ENCODE measurements at places on chromosomes 11 and 22.

DNA sequence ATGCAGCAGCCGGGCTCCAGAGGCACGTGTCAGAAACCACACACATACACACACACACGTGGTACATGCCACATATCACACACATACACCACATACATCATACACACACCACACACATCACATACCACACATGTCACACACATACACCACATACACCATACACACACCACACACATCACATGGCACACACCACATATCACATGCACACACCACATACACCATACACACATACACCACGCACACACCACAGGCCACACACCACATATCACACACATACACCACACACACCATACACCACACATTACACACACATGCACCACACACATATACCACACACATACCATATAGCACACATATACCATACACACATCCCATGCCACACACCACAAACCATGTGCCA lies 97.5 kb upstream of the PRR5 start:
- DNase-seq = no peak

DNA sequence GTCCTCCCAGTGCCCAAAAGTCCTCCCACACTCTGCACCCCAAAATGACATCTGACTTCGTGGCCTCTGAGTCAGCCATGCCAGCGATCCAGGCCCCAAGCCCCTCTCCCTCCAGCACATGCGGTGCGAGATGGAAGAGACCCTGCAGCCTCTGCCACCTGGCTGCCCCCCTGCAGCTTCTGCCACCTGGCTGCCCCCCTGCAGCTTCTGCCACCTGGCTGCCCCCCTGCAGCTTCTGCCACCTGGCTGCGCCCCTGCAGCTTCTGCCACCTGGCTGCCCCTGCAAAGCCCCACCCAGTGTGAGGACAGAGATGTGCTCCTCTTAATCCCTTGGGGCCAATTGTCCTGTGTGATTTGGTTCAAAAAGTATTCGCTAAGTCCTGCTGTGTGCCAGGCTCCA lies 68.0 kb downstream of the WNT7B start:
- no peak for DNase-seq

GRCh38 chr11:88212300-88212699 lies 37.1 kb upstream of the RAB38 start:
- DNase-seq = no peak

DNA sequence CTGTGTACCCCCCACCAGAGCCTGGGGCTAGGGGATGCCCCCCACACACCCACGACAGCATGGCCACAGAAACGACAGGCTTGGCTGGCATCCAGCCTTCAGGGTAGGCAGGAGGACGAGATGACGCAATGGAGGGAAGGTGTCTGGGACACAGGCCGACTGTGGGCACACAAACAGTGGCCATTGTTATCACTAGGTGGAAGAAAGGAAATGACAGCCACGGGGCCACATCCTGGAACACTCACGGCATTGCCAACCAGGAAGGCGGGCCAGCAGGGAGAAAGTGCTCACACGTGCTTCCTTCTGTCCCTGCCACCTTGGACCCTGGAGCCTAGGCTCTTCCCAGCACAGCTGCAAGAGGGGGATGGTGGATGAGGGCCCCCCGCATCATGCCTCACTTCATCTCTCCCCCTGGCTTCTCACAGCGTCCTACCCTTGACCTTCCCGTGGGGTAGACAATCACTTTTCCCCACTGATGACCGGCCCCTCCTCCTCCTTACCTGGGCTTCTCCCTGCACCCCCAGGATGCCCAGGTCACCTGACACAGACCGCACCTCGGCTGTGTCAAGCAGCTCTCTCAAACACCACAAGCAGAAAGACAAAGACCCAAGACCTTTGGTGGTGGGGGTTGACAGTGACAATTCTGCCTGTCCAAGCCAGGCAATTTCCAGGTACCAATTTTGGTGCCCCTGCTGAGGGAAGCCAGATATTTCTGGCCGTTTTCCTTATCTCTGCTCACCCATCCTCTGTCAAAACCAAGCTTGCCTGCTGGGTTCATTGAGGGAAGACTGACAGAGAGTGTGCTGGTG lies 8.6 kb downstream of the PLA2G6 start:
- DNase-seq = no peak

- peak; percentile 85 for DNase-seq
These were observed 29.1 kb downstream of the MAP6 start for GRCh38 chr11:75639762-75640181.

GRCh38 chr22:37920126-37920525 lies 14.0 kb downstream of the MICALL1 start:
- no peak for DNase-seq

GRCh38 chr11:57085611-57086010 lies 96.1 kb upstream of the LRRC55 start:
- DNase-seq = no peak

GRCh38 chr11:126464796-126465195 lies 109.3 kb downstream of the ST3GAL4 start:
- no peak for DNase-seq

DNA sequence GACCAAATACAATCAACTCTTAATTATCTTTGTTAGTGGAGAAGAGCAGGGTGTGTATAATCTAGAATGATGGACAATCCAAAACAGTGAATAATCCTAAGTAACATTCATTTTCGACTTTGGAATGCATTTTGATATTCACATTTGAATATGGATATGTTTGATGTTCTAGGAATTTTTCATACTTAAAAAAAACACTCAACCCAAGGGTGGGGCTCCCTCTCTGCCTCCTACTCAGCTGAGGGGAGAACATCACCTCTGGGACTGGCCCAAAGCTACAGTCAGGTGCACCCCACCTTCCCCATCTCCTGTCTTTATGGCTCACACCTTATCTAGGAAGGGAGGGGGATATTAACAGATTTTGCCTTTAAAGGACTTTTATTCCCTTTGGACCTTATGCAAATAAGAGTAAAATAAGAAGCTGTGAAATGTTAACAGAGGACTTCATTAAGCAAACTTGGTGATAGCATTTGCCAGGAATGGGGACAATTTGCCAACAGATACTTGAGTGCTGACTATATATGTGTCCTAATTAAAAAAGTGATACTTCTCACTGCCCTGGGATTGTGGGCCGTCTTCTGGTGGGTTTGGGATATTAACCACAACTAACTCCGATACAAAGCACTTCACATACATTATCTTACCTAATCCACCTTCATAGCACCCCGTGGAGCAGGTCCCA lies 187.0 kb downstream of the ST3GAL4 start:
- DNase-seq = no peak

- DNase-seq = no peak
These were observed 66.0 kb downstream of the GRK3 start for GRCh38 chr22:25630447-25630846.

- no peak for DNase-seq
These were observed 47.3 kb upstream of the SYN3 start for GRCh38 chr22:33105501-33105911.

GRCh38 chr11:496834-497564 lies 10.0 kb downstream of the RNH1 start:
- no peak for DNase-seq

GRCh38 chr22:37139762-37140161 lies 10.0 kb downstream of the IL2RB start:
- no peak for DNase-seq

GRCh38 chr22:22400099-22400498 lies 108.4 kb downstream of the ZNF280B start:
- no peak for DNase-seq

DNA sequence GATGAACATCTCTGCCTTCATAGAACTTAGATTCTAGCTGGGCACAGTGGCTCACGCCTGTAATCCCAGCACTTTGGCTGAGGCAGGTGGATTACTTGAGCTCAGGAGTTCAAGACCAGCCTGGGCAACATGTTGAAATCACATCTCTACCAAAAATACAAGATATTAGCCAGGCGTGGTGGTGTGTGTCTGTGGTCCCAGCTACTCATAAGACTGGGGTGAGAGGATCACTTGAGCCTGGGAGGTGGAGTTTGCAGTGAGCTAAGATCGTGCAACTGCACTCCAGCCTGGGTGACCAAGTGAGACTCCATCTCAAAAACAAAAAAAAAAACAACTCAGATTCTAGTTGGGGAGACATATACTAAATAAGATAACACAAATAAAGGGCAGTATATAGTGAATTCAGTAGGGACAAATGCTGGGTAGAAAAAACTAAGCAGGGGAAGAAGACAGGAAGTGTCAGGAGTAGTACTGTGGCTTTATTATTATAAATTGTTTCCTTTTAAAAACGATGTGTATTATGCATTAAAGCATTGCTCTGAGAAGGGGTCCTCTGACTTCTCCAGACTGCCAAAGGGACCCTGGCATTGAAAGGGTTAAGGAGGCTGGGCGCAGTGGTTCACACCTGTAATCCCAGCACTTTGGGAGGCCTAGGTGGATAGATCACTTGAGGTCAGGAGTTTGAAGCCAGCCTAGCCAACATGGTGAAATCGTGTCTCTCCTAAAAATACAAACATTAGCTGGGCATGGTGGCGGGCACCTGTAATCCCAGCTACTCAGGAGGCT lies 46.7 kb downstream of the PACS1 start:
- no peak for DNase-seq

DNA sequence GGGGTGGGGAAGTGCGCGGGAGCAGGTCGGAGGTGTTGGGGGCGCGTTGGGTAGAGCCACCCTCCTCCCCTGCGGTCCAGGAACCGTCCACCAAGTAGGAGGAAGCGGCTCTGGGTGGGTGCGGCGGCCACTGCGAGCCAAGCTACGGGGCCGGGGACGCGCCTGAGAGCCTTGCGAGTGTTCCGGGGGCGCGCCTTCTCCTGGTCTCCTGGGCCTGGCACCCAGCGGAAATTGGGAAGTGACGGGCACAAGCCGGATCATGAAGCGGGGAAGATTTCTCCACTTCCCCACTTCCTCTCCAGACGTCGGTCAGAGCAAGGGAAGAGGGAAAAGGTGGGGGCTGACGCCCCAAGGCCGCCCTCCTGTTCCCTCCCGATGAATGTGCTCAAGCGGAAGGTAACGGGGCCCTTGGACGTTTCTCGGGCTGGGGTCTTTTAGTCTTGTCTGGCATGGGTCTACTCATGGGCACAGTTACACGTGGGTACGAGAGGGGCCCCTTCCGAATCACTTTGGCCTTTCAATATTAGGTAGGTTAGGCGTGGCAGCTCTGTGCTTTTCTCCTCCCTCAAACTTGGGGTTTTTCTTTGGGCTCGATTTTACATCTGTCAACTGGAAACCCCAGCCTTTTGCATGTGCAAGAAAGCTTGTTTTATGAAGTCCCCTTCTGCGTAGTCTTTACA lies 865 bp downstream of the RBM14 start:
- no peak for DNase-seq

DNA sequence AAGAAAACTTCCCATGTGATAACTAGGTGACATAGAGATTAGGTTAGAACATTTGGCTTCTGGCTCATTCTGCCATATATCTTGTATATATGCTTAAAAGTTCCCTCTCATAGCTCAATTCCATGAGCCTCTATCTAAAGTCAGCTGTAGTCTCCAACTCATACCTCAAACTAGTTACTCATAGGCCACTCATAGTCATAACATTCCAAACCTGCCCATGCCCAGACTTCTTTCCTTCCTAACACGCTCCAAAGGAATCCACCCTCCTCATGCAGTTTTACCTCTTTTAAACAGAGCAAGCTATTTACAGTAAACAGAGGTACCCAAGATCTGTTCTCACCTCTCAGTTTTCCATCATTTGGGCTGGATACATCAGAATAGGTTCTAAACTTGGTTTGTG lies 39.4 kb downstream of the GLYATL2 start:
- DNase-seq = no peak

DNA sequence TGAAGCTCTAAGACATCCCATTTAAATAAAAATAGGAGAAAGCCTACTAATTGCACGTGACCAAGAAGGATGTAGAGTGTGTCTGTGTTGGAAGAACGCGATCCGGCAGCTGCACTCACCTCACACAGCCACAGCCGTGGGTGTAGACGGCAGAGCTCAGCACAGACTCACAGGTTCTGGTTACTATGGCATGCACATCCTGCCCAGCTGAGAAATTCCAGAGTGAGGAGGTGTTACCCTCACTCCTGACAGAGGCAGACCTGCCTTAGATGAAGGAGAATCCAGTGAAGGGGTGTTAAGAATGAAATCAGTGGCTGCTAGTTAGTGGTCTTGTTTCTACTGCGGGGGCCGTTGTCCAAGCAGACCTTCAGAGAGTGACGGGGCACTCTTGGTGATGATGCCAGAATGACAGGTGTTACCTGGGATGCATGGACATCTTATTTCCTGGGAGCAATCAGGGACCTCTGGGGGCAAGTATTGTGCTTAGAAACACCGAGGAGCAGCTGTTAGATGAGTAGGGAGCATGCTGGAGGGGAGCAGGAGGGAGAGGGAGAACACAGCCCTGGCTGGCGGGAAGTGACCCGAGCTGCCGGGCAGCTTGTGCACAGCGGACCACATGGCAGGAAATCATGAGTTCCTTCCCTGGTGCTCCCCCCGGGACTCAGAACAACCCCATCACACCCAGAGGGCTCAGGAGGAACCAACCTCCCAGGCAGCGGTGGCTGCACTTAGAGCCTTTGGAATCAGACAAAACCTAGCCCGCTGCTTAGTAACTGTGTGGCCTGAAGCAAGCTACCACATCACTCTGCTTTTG lies 12.3 kb downstream of the KCNJ5 start:
- no peak for DNase-seq

DNA sequence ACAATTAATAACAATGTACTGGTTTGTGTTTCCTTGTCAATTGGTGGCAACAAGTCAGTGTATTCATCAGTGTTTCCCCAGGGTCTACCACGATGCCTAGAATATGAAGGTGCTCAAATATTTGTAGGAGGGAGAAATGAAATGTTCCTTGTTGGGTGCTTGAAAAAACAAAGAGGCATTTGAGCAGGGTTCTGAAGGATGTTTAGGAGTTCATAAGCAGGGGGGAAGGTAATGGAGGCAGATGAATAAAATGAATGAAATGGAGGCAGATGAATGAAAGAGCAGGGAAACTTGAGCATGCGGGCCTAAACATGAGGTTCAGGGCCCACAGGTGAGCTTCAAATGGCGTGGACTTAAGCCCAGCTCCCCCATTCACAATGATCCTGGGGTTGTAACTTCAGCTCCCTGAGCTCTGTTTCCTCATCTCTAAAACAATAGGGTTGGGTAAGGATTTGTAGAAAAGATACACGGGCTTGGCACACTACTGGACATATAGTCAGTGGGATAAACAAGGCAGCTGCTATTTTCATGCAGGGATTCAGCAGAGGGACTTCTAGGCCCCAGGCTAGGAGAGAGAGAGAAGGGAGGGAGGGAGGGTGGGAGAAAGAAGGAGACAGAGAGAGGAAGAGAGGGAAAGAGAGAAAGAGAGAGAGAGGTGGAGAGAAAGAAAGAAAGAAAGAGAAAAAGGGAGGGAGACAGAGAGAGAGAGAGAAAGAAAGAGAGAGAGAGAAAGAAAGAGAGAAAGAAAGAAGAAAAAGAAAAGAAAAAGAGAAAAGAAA lies 73.7 kb downstream of the MN1 start:
- no peak for DNase-seq

DNA sequence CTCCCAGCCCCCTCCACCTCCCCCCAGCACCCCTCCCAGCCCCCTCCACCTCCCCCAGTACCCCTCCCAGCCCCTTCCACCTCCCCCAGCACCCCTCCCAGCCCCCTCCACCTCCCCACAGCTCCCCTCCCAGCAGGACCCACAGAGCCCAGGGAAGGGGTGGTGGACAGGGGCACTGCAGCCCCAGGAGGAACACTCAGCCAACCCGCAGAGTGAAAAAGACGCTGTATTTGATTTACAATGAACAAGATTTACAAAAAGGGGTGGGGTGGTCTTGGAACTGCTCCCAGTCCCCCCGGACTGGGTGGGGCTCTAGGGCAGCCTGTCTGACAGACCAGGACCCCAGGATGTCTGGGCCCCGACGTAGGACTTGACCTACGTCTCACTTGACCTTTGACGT lies 4.6 kb upstream of the MAPK11 start:
- DNase-seq = no peak

- DNase-seq = no peak
These were observed 6.5 kb downstream of the RHOG start for GRCh38 chr11:3834349-3834663.
